ENCODE measurements at places on chromosomes 1 and 21. TPM values are rescaled to one million over a fixed set of nuclear protein-coding genes. Genes with fewer than 3 reads are reported as not detected.

Gene FMO5
- total RNA-seq: 0.38 TPM

Gene CR1L
- not detected for total RNA-seq

Gene GNG12
- total RNA-seq: 37.7 TPM

Gene RGSL1
- total RNA-seq: not detected

Gene LRRC42
- 25.3 TPM for total RNA-seq

Gene GABRD
- 0.19 TPM for total RNA-seq

Gene RSBN1
- 4.0 TPM for total RNA-seq

Gene PGLYRP3
- total RNA-seq: not detected

Gene REG4
- not detected for total RNA-seq

Gene RXFP4
- total RNA-seq: not detected

Gene MFAP2
- total RNA-seq: 0.57 TPM

Gene APH1A
- total RNA-seq: 138 TPM

Gene EPHA10
- 0.87 TPM for total RNA-seq

Gene PLA2G2A
- total RNA-seq: not detected

Gene LCE3D
- 1.8 TPM for total RNA-seq

Gene S100A8
- total RNA-seq: not detected

Gene LCE1F
- total RNA-seq: not detected

Gene OLFML3
- 3.7 TPM for total RNA-seq

Gene METTL25B
- 24.4 TPM for total RNA-seq

Gene DCLRE1B
- total RNA-seq: 8.9 TPM

Gene SYTL1
- total RNA-seq: 0.56 TPM

Gene SPRR2B
- total RNA-seq: not detected

Gene FMO3
- total RNA-seq: not detected

Gene RHD
- not detected for total RNA-seq

Gene SLAMF6
- total RNA-seq: not detected

Gene SERTAD4
- 0.59 TPM for total RNA-seq

Gene TRABD2B
- 2.1 TPM for total RNA-seq

Gene PUM1
- 35.6 TPM for total RNA-seq

Gene KIF1B
- total RNA-seq: 15.0 TPM

Gene MAP1LC3C
- not detected for total RNA-seq

Gene HTR6
- 0.18 TPM for total RNA-seq

Gene ERG
- not detected for total RNA-seq

Gene LCE6A
- total RNA-seq: not detected

Gene PAQR6
- total RNA-seq: 3.4 TPM

Gene HSD3B1
- not detected for total RNA-seq

Gene SHC1
- 127 TPM for total RNA-seq

Gene CYP4X1
- total RNA-seq: not detected

Gene SV2A
- 0.09 TPM for total RNA-seq

Gene TPTE
- not detected for total RNA-seq

Gene KRTAP13-2
- total RNA-seq: not detected

Gene ATPAF1
- 43.0 TPM for total RNA-seq

Gene C1orf87
- not detected for total RNA-seq

Gene LCE1C
- total RNA-seq: not detected

Gene PLPPR4
- not detected for total RNA-seq

Gene AGRN
- total RNA-seq: 124 TPM

Gene SPRR1B
- total RNA-seq: not detected

Gene LCE1D
- total RNA-seq: not detected

Gene GPATCH2
- 4.9 TPM for total RNA-seq

Gene DCST1
- not detected for total RNA-seq

Gene ILDR2
- total RNA-seq: not detected

Gene TNFSF4
- 0.05 TPM for total RNA-seq

Gene KLHL17
- total RNA-seq: 21.5 TPM

Gene PPP1R15B
- total RNA-seq: 31.9 TPM
